RKO (cell line): ENCODE measurements at places on chromosomes 4 and X.
A peak's percentile ranks its signal among the peaks of the same experiment; 100 is the strongest.

GRCh38 chrX:148271263-148271662 lies 229.2 kb upstream of the AFF2 start:
- DNase-seq = no peak

DNA sequence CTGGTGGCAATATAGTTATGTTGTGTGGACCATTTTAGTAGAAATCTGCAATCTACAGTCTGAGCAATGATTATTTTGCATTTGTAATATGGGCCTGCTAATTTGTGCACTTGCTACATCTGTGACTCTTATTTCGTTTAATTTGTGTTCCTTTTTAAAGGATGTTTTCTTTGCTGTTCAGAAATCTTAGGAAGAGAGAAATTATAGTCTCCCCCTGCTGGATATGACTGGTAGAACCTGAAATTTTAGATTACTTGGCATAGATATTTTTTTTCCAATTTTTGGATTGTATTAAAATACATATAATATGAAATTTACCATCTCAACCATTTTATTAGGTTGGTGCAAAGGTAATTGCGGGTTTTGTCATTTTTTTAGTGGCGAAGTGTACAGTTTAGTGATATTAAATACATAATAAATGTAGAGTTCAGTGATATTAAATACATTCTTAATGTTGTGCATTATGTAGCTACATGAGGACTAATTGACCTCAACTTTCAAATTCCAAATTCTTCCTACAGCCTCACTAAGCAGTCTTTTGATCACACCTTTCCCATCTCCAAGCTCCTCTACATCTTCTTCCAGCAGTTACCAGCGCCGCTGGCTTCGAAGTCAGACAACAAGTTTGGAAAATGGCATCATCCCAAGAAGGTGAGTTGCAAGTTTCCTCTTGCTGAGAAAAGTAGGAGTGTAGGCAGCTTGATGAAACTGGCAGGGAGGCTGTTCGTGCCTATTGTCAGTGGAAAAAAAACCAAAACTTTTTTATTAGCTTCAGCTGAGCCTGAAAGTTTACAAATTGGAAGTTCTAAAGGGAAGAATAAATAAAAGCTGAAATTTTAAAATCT lies 82.2 kb downstream of the FNIP2 start:
- DNase-seq = peak; percentile 44

DNA sequence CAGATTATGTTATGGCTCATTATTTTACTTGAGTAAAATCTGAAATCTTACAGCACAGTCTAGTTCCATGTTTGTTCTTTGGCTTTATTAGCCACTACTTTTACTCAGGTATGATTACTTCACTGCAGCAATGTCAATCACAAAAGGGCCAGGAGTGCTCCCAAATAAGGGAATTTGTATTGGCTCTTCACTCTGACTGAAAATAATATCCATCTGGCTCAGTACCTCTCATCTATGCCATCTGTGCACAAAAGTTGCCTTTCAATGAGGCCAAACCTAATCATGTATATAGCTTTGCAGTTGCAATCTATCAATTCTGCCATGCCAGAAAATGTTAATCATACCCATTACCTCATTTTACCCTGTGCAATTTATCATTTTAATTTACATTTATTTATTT lies 161.1 kb downstream of the TECRL start:
- no peak for DNase-seq

DNA sequence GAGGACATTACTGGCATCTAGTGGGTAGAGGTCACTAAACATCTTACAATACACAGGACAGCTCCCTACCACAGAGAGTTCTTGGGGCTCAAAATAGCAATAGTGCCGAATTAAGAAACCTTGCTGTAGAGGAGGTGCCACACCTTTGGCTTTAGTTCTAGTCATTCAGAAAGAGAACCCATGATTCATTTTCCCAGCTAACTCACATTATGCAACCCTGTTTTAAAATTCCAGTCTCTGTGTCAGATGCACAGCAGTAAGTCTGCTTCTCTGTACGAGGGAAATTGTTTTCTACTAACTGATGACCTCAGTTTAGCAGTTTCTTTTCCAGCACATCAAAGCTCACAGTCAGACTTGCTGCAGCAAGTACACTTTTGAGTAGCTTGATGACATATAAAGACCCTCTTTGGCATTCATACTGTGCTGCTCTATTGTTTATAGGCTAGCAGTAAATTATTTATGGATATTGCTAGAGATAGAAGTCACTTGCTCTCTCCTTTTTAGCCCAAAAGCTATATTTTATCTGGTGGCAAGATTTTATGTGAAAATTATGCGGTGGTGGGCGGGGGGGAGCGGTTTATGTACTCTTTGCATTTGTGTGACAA lies 487.8 kb upstream of the MAGEB18 start:
- no peak for DNase-seq

DNA sequence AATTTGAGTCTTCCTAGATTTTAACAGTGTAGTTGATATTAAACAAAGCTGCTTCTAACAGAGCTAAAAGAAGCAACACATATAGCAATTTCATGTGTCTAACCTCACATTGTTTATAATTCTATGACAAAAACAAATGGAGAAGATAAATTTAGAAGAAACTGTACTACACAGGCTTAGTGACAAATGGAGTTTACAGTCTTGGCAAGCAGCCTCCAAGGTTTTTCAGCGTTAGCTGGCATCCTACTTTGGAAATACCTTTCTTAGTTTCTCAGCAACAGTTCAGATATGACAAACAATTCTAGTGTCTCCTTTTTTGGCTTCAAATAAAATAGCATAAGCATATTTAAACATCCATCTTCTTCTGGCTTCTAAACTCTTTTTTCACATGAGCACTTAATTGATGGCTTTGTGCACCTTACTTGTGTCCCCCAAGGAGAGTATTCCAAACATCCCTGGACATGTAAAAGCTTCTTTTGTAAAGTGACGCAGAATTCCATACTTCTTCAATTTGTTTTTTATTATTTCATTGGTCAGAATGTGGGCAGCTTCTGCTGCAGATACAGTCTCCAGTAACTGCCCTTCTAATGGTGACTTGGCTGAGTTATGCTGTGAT lies 249.8 kb downstream of the ANTXR2 start:
- DNase-seq = no peak

GRCh38 chr4:151865312-151865711 lies 104.5 kb upstream of the GATB start:
- no peak for DNase-seq

GRCh38 chr4:83083925-83084475 lies 30.5 kb downstream of the PLAC8 start:
- DNase-seq = no peak

DNA sequence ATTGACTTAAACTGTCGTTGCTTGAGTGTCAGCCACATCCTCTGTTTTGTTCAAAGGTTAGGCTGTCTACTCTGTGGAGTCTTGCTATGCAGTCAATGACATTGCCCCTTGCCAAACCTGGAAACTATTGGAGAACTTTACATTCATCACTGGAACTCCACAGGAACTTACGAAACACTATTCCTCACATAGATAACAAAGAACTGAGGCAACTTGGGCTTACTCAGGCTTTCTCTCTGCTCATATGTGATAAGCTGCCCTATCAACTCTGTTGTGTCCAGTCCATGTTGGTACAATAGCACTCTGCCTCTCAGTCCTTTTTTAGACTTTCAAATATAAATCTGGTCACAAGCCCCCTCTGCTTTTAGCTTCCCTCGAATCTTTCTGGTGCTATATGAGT lies 9.4 kb downstream of the NPY5R start:
- DNase-seq = no peak

GRCh38 chr4:88753658-88754571 lies 56.3 kb upstream of the NAP1L5 start:
- no peak for DNase-seq

GRCh38 chr4:10917566-10917965 lies 233.0 kb upstream of the CLNK start:
- DNase-seq = no peak

GRCh38 chr4:6085028-6085690 lies 66.9 kb upstream of the C4orf50 start:
- no peak for DNase-seq

- no peak for DNase-seq
Measured at GRCh38 chrX:122245175-122245574, 938.9 kb upstream of the GRIA3 start.

DNA sequence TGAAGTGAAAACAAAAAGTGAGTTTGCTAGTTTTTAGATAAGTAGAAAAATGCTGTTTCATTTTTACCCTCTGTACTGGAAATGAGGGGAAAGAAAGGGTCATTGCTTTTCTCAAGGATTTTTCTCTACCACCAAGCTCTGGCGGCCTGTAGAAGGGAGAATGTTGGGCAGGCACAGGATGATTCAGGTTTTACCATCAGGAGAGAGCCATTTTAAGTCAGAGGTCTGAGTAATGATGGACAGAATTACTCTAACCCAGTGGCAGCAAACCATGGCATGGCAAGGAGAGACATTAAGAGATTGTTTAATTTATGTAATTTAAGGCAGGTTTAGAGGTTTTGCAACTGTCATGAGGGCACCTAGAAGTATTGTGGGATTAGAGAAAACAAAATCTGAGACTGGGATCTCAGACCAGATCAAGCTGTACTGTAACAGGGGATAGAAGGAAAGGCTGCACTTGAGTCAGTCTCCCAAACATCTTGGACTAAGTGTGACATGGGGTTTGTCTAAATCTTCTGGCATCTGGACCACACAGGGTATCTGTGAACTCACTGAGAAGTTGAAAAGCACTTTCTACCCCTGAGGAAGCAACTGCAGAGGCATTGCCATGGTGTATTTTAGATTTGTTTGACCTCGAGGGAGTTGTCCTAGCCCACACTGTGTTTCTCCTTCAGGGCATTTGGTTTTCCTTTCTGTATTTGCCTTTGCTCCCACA lies 81.6 kb downstream of the BANK1 start:
- DNase-seq = no peak

GRCh38 chrX:153681175-153681574 lies 6.6 kb upstream of the SLC6A8 start:
- no peak for DNase-seq

DNA sequence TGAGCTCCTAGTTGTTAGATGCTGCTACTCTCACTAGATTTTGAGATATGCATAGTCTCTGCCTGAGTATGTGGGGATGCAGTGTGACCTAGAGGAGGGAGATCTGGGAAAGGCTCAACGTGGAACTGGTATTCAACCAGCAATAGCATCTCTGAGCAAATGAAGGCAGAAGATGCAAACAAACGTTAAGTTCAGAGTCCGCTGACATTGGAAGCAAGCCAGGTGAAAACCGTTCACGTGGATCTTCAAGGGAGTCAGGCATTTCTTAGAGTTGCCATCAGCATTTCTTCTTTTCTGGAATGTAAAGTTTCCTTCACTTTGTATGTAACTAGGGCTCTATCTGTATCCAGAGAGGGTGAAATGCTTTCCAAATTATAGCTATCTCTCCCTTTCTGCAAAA lies 59.9 kb downstream of the C4orf51 start:
- DNase-seq = no peak

DNA sequence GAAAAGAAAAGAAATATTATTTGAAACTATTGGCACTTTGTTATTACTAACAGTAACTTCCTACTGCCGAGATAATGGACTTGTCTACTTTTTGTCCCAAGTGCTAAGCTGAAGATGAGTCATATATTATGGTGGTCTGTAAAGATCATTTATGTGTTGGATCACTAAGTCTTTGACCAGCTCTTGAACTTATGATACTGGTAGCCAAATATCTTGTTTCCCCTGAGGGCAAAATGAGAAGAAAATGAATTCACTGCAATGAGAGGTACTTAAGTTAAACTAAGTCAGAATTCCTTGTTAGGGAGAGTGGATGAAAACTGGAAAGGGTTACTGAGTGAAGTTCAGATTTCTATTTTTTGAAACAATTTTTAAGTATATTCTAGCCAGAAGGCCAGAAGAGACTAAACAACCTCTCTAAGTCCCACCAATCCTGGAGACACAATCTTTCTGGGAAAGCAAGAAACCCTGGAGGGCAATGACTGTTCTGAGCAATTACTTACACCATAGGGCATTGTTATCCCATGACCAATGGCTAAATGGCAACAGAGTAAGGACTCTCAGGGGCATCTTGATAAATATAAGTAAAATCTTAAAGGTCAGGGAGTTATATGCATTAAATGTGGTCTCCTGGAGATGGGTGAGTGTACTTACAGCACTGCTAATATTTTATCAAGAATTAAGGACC lies 287.7 kb downstream of the STIM2 start:
- DNase-seq = no peak

- DNase-seq = no peak
Measured at GRCh38 chr4:4687100-4687499, 145.3 kb upstream of the STX18 start.

DNA sequence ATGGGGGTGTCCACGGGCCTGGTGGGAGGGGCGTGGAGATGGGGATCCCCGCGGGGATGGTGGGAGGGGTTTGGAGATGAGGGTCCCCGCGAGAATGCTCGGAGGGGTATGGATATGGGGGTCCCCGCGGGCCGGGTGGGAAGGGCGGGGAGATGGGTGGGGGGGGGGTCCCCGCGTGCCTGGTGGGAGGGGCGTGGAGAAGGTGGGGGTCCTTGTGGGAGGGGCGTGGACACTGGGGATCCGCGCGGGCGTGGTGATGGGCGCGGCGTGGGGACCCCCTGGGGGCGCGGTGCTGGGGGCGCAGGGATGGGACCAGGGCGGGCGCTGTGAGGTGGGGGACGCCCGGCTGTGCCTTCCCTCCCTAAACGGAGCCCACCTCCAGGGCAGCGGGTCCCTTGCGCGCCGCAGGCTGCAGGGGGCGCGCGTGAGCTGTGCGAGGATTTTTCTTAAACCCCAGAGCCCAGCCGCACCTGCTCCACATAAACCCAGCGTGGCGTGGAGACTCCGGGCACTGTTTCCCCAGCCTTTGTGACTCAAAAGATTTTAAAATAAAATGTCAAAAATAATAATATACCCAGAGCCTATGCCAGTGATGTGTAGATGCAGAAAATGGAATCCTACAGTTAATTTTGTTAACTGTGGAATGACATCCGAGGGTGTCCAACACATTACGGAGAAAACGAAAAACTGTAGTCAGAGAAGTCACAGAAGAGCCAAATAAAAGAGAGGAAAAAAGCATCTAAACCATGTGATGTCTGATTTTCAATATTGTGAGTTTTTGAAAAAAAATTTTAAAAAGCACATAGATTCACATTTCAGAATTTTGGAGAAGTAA lies 1.5 kb upstream of the ASMTL start:
- peak; percentile 72 for DNase-seq

GRCh38 chrX:47723689-47724088 lies 64.7 kb upstream of the UXT start:
- no peak for DNase-seq

DNA sequence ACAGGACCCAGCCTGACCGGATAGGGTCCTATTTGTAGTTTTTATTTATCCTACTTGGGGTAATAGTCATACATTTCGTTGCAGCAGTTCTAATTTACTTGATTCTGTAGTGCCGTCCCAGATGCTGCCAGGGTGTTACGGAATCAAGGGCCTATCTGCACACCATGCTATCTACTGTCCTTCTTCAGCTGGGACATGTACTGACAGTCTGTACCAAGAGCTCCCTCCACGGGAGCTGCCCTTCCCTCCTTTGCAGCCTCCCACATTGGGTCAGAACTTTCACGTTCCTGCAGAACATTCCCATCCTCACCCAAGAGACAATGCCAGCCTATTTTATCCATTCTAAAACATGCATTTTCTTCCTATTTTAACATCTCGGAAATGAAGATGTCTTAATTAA lies 6.7 kb downstream of the SUV39H1 start:
- DNase-seq = no peak

GRCh38 chr4:28462766-28463700 lies 1602.4 kb downstream of the STIM2 start:
- no peak for DNase-seq

- DNase-seq = no peak
Measured at GRCh38 chrX:132584936-132585335, 96.1 kb upstream of the MBNL3 start.

- no peak for DNase-seq
Measured at GRCh38 chr4:85107553-85107952, 141.1 kb upstream of the WDFY3 start.
